NCI-H2081 treated with DMSO at 0.1 percent for 48 hours (cell line): ENCODE measurements at places on chromosomes 7 and 10.
A peak's percentile ranks its signal among the peaks of the same experiment; 100 is the strongest.

DNA sequence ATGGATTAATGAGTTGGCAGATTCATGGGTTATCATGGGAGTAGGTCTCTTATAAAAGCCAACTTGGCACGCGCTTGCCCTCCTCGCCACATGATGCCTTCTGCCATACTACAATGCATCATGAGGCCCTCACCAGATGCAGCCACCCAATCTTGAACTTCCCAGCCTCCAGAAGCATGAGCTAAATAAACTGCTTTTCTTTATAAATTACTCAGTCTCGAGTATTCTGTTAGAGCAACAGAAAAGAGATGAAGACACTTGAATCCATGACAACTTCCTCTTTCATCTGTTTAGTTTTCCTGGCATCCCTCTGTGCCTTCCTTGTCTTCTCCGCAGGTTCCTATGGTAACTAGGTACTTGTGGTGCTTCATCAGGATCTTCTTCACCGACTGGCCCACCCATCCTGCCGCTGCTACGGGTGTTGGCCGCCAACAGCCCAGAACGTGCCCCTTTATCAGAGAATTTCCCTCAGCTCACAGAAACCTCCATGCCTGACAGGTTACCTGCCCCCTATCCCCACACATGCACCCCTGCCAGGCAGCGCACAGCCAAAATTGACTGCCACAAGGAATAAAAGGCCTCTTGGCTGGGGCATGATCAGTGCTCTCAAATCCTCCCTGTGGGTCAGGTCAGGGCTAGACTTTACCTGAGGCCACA, 28.0 kb upstream of the PPIF start:
- no peak for DNase-seq

DNA sequence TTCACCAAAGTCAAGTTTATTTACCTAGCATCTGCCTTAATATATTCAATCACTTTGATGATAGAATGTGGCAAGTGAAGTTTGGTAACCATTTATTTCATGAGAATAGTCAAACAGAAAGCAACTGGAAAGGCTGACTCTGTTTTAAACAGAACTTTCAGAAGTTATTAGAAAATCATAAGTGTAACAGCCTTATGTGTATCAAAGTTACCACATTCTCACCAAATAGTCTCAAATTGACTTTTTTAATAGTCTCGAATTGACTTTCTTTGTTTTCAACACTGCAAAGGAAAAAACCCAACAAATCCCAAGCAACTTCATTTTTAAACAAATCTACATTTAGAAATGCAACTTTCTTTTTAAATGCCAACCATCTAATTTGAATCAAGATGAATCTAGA, 29.5 kb downstream of the NAMPT start:
- no peak for DNase-seq

DNA sequence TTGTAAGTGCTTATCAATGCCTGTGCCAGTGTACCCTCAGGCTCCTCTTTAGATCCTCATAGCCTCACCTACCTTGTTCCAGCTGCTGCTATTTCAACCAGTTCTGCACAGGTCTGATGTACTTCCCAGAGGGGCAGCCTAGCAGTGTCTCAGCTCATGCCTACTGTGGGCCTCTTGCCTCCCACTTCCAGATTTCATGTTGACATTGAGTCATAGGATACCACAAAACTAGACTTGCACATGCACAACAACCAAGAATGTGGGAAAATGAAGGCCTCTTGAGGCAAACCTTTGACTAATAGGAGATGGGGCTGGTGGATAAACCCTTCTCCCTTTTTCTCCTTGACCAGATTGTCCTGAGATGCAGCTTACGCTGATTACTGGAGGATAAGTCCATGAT, 31.0 kb downstream of the PON3 start:
- DNase-seq = no peak

- DNase-seq = no peak
Observed at GRCh38 chr7:138934861-138935260, 46.3 kb downstream of the KIAA1549 start.

DNA sequence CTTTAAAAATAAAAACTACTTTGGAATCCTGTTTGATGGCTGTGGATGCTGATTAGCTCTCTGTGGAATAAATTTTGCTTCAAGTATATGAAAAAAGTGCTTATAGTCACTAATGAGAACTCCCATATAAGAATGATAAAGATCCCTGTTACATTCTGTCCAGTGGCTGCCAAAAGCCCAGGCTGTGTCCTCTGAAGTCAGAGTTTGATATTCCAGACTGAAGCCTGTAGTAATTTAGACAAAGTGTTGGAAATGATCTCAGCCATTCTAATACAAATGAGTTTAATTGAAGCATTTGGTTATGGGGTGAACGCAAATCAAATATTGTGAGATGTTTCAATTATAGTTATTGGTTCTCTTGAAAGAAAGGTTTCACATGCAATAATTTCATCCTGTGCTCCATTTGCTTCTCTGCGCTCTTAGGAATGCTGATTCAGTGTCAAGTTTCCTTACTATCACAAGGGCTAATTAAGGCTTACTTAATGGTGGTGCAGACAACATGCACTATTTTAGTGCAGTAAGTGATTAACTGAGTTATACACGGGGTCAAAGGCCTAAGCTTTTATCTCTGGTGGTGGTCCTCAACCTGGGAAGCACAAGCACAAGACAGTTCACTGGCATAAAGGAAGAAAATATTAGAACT, 867.6 kb downstream of the SORCS1 start:
- no peak for DNase-seq

GRCh38 chr10:43044961-43045621, 31.8 kb upstream of the RET start:
- no peak for DNase-seq

DNA sequence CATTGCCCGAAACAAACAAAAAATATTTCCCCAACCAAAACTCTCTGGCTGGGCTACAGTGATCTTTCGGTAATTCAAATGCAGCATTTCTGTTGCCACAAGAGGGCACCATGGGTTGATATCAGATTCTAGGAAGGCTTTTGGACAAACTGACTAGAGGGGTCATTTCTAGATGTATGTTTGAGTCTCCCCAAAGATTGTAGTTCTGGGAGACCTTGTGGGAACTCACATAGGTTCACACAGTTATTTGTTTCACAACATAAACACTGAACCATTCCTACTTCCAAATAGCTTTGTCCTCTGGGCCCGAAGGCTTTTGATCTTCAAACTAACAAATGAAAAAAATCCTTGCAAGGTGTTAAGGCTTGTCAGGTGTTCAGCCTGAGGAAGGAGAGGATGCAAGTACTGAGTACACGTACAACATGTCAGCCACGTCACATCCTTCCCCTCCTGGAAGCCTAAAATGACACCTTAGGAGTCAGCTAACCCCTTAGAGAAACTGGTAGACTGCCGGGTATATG, 37.0 kb upstream of the IL15RA start:
- DNase-seq = no peak

DNA sequence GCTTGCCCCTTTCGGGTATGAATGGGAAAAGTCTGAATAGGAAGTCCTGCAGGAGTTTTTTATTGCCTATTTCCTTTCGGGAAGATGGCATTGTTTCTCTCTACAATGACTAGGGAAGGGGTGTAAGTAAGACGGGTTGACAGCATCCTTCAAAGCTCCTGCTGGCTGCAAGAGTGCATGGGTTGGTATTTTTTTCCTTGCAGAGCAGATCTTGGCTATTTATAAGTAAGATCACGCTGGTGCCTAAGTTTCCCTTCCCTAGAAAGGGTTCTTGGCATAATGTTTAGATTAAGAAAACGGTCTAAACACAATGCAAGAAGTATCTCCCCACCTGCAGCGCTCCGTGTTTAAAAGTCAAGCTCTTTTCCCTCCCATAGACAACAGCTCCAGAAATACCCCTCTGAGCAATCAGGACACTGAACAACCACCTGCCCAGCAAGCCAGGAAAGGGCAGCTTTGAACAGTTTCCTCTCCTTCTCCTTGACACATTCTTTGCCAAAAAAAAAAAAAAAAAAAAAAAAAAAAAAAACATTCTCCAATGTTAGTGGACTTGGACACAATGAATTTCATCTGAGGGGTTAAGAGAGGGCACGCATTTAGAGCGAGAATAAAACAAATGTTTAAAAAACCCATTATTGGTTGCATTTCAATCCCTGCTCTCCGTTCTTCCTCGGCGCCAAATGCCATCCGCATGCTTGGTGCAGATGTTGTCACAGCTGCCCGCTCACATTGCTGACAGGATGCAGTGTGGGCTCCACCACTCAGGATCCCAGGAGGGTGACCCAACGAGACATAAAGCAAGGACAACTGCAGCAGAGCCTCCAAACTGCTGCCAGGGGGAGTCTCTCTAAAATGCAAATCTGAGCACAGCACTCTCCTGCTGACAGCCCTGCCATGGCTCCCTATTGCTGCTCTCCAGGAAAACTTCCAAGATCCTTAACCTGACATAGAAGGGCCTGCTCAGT, 427.4 kb upstream of the MGMT start:
- no peak for DNase-seq

DNA sequence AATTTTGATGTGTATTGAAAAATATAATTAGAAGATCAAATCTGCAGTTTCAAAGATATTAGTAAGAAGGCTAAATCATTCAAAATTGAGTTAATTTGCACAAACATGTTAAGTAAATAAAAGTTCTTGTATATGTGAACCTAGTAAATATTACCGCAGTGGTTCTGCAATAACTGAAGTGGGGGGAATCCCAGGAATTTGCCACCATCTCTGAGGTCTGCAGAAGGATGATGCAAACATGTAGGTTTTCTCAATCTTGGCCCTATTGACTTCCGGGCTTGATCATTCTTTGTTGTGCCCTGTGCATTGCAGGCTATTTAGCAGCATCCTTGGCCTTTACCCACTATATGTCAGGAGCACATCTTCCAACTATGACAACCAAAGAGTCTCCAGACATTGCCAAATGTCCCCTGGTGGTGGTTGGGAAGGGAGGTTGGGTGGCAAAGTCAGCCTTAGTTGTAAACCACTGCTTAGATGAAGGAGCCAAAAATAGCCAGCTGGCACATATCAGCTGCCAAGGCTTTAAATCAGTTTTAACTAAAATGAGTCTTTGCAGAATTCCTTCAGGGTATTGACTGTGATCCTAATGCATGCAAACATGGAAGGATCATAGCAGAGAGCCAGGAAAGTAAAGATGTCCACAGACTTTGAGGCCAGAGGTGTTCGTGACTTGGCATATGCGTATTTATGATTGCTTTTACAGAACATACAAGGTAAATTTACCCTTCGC, 146.3 kb downstream of the TRIL start:
- no peak for DNase-seq

DNA sequence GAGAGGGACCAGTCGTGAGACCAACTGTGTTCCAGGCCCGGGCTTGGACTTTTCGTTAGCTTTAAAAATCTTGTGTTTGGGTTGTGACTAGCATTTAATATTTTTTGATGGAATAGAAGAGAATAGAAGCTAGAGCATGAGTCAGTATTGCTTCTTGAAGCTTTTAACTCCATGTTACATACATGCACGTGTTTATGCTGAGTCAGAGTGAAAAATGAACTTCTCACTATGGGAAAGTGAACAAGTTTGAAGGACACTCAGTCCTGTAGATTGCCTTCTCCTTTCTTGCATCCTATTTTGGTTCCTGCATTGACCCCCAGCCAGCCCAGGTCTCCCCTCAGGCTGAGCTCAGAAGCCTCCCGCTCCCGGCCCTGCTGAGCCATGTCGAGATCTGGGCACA, 31.8 kb downstream of the GHRHR start:
- no peak for DNase-seq

- peak; percentile 78 for DNase-seq
Observed at GRCh38 chr7:123748734-123749536, at the start of gene WASL. WASL (minus strand) TSS chr7:123749003; CDS start chr7:123748734, 269 bp downstream.

DNA sequence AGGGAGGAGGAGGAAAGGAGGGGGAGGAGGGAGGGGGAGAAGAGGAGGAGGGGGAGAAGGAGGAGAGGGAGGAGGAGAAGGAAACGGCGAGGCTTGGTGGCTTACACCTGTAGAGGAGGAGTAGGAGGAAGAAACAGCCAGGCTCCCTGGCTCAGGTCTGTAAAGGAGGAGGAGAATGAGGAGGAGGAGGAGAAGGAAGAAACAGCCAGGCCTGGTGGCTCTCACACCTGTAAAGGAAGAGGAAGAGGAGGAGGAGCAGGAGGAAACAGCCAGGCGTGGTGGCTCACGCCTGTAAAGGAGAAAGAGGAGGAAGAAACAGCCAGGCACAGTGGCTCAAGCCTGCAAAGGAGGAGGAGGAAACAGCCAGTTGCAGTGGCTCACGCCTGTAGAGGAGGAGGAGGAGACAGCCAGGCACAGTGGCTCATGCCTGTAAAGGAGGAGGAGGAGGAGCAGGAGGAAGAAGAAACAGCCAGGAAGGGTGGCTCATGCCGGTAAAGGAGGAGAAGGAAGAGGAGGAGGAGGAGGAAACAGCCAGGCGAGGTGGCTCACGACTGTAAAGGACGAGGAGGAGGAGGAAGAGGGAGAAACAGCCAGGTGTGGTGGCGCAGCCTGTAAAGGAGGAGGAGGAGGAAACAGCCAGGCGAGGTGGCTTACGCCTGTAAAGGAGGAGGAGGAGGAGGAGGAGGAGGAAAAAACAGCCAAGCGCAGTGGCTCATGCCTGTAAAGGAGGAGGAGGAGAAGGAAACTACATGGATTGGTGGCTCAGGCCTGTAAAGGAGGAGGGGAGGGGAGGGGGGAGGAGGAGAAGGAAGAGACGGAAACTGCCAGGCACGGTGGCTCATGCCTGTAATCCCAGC, 14.9 kb upstream of the CRCP start:
- DNase-seq = no peak

DNA sequence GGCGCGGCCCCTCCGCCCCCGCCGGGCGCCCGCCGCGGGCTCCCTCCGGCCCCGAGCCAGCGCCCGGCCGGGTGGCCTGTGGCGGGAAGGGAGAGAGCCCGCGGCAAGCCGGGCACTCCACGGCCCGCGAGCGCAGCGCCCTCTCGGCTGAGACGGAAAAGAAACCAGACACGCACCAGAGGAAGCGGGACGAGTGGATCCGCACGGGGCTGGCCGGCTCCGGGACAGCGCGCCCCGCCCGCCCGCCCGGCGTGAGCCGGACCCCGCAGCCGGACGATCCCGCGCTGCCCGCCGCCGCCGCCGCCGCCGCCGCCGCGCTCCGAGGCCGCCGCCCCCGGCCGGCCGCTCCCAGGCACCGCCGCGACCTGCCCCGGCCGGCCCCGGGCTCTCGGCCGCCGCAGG, 300 bp downstream of the ARHGAP21 start:
- no peak for DNase-seq

- DNase-seq = no peak
Observed at GRCh38 chr10:100223879-100224278, 5.5 kb downstream of the CHUK start.

DNA sequence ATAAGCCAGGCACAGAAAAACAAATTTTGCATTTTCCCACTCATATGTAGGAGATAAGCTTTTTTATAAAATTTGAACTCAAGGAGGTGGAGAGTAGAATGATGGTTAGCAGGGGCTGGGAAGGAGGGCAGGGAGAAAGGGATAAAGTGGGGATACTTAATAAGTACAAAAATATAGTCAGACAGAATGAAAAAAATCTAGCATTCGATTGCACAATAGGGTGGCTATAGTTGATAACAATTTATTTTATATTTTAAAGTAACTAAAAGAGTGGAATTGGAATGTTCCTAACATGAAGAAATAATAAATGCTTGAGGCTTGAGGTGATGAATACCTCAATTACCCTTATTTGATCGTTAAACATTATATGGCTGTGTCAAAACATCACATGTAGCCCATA, 415.7 kb upstream of the STEAP1 start:
- no peak for DNase-seq
